T-helper 1 cell (primary cell): ENCODE measurements at places on chromosomes 11 and 22.

- no peak for DNase-seq
Observed at GRCh38 chr11:112062923-112063322, 10.9 kb downstream of the PIH1D2 start.

- no peak for DNase-seq
Observed at GRCh38 chr11:101336858-101337257, 207.2 kb upstream of the PGR start.

DNA sequence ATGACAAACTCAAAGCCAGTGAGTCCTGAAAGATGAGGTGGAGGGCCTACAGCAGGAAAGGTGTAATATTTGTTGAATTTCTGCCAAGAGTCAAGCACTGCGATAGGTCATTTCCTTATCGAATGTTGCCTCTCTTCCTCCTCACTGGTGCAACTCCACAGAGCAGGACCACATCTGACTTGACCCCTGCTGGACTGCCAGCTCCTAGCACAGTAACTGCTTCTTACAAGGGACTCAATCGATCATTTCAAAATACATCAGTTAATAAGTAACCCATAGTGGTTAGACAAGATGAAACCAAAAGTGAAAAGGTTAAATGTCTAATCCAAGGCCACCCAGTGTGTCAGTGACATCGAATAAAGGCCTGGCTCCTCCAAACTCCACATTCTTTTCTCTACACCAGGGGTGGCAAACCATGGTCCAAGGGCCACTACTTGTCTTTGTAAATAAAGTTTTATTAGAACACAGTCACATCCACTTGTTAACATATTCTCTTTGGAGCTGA lies 98.5 kb upstream of the CSNK2A3 start:
- no peak for DNase-seq

DNA sequence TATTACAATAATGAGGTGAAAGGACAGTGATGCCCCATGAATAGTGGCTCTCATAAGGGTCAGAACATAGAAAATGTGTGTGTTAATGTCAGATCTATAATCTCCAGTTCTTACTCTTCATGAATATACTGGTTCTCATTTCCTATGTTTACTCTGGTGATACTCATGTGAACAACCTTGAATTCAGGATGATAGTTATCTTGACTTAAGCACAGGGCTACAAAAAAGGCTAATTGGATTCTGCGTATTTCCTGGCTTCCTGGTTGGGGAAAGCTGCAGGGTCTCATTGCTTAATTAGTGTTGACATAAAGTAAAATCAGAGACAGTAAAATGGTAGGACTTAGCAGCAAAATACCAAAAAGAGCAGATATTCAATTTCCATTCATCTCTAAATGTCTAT lies 1316.8 kb upstream of the RAG2 start:
- DNase-seq: no peak

DNA sequence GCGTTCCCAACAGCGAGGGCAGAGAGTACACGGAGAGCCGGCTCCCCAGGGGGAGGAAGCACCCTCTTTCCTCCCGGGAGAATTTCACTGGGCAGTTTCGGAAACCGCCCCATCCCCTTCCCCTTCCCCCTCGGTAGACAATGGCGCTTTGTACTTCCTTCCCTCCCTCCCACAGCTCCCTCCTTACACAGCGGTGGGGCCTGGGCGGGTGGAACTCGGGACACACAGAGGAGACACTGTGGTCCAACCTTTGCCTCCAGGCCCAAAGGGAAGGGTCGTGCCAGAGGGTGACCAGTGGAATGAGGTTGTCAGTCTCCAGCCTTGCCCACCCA lies 4.3 kb downstream of the SMTN start:
- DNase-seq: no peak

- no peak for DNase-seq
Observed at GRCh38 chr22:17570851-17571631, 7.7 kb downstream of the SLC25A18 start.
